Aortic smooth muscle cell (primary cell): ENCODE measurements at places on chromosomes 7 and 10. TPM values are rescaled to one million over a fixed set of nuclear protein-coding genes. Genes with fewer than 3 reads are reported as not detected.

TMEM140 gene
- total RNA-seq: 18.8 and 25.4 TPM in 2 replicates

KNDC1 gene
- total RNA-seq: 0.12 and 0.26 TPM in 2 replicates

CD36 gene
- under 0.01 and 0.13 TPM in 2 replicates for total RNA-seq

TASOR2 gene
- total RNA-seq: 54.6 and 64.7 TPM in 2 replicates

NODAL gene
- total RNA-seq: not detected in 2 replicates

STAG3 gene
- 0.92 and 1.1 TPM in 2 replicates for total RNA-seq

TRUB1 gene
- total RNA-seq: 27.7 and 29.1 TPM in 2 replicates

C10orf53 gene
- not detected in 2 replicates for total RNA-seq

EFCAB10 gene
- not detected in 2 replicates for total RNA-seq

CCL24 gene
- not detected in 2 replicates for total RNA-seq

HERPUD2 gene
- total RNA-seq: 21.3 and 23.4 TPM in 2 replicates
